ENCODE measurements at places on chromosomes 1 and 21.

GRCh38 chr1:43405219-43405875 is 15.6 kb downstream of the SZT2 start:
- DNase-seq: no peak

DNA sequence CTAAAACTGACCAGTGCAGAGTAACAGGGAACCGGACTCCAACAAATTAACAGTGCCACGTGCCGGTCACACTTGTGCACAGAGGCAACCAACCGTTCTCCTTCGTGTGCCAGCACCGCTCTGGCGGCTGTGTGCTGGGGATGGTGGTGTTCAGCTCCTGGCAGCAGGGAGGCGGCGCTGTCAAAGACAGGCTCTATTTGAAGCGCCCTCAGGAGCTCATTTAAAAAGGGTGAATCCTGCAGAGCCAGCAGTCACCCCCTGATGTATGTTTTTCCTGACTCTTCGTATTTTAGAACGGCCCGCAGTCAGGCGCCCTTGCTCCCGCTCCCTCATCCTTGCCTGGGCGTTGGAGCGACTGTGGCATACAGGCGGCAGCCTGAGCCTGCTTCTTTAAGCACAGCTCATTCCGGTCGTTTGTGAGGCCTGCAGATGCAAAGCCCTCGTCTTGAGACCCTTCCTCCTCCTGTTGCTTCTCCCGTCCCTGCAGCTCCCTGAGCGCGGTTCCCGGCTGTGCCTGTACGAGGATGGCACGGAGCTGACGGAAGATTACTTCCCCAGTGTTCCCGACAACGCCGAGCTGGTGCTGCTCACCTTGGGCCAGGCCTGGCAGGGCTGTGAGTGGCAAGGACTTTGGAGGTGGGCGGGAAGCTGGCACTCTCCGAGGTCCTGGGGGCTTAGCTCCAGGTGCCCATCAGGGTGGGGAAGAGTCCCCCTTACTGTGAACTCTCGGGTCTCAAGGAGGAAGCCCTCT is 1.1 kb downstream of the DFFB start:
- DNase-seq: no peak

GRCh38 chr1:222441066-222441465 is 106.8 kb downstream of the HHIPL2 start:
- no peak for DNase-seq

DNA sequence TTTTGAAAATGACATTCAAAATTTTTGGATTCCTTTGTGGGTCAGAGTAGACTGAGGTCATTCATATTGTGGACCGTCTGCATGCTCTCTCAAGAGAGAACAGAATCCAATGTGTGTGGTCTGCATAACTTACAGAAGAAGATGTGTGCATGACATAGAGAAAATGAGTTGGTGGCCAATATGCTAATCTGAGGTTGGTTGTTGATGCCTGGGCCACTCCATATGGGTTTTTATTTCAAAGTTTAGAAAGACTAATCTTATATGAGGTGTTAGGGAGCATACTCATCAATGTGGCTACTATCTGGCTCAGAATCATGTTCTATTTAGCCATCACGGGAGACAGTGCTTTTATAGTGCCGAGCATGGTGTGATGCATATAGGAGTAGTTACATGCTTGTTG is 18.2 kb downstream of the NTNG1 start:
- no peak for DNase-seq

GRCh38 chr1:240652961-240653409 is 41.0 kb upstream of the GREM2 start:
- no peak for DNase-seq

GRCh38 chr21:33259428-33259827 is 6.7 kb upstream of the IL10RB start:
- no peak for DNase-seq

- no peak for DNase-seq
These were observed 3.9 kb downstream of the NCAM2 start for GRCh38 chr21:21002153-21002552.

- DNase-seq: no peak
These were observed 46.9 kb downstream of the ITPKB start for GRCh38 chr1:226692051-226692792.

GRCh38 chr1:15346346-15347030 is 63.2 kb upstream of the EFHD2 start:
- no peak for DNase-seq

DNA sequence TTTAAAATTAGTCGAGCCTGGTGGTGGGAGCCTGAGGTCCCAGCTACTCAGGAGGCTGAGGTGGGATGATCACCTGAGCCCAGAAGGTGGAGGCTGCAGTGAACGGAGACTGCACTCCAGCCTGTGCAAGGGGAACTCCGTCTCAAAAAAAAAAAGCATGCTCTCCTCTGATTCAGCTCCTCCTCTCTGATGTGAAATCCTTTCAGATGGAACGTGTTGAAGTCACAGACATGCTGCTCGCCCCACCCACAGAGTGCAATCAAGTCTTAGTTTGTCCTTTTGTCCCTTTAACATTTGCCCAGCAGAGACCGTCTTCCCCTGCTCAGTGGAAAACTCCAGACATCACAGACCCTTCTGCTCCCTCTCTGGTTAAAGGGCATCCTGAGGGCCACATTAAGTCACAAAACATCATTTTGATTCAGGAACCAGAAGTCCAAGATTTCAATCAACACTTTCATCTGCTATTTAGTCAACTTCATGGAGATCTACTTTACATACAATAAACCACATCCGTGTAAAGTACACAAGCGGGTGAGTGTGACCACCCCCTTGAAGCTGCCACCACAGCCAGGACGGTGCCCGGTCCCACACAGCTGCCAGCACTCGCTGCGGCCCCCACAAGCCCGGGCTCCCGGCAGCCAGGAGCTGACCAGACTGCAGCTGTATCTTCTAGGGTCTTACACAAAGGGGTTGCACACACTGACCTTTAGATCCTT is 18.9 kb upstream of the RNF223 start:
- DNase-seq: no peak

- DNase-seq: no peak
These were observed 5.4 kb downstream of the BARHL2 start for GRCh38 chr1:90711696-90712095.

- DNase-seq: no peak
These were observed 70.2 kb downstream of the COP1 start for GRCh38 chr1:176136891-176137290.

DNA sequence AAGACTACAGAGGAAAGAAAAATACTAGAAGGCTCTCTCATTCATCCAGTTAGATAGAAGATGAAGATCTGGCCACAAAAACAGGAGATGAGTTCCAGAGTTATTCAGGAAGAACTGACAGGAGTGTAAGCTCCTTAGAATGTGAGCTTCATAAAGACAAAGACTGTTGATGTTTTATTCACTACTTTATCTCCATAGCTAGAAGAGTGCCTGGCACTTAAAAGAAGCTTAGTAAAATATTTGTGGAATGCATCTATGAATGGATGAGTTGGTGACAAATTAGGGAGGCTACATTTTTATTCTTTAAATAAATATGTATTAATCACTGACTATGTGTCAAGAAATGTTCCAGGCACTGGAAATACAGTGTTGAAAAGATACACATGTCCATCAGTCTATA is 13.8 kb downstream of the CLDN17 start:
- DNase-seq: no peak
